ENCODE measurements at places on chromosomes 6 and 20. TPM values are rescaled to one million over a fixed set of nuclear protein-coding genes. Genes with fewer than 3 reads are reported as not detected.

Gene HRH3
- not detected for total RNA-seq

Gene SNX3
- 256 TPM for total RNA-seq

Gene CLVS2
- under 0.01 TPM for total RNA-seq

Gene FAM83C
- total RNA-seq, result not detected

Gene DAAM2
- 7.4 TPM for total RNA-seq

Gene FHL5
- total RNA-seq, result not detected

Gene CCN6
- total RNA-seq, result not detected

Gene BPI
- not detected for total RNA-seq

Gene MUC22
- total RNA-seq, result not detected

Gene TBX18
- total RNA-seq, result 55.7 TPM

Measured in smooth muscle cell of trachea (primary cell).